Fibroblast of skin of right quadriceps (primary cell): ENCODE measurements at places on chromosomes 1 and 21.

DNA sequence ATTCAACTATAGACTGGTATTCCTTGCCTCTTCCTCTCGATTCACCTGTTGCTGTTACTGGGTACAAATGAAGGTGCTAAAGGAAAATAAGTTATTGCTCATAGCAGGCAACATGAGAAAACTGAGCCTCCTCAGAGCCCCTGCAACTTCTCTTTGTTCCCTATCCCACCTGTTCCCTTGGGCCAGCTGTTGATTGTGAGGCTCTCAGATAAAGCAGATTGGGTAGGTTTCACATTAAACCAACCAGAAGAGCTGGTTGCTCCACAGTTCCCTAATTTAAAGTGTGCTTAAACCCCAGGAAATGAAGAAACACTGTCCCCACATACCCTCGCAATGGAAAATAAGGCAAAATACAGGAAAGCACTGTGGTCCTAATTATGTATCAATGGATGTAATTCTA, 4.8 kb downstream of the DEDD start:
- no peak for DNase-seq

DNA sequence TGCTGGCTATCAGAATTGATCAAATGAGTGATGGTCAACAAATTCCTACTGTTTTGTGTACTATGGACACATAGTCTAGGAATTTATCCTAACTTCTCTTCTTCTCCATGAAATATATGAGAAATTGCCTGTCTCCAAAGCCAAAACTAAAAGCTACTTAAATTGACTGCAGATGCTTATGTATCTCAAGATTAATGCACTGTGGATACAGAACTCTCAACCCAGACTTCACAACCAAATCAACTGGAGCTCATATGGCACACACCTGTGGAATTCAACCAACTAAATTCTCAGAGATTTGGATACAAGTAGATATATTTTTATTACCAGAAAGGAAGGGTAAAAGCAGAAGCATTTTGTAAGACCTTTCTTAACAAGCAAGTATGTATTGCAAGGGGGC, 566.1 kb downstream of the LTN1 start:
- peak; percentile 74 for DNase-seq

DNA sequence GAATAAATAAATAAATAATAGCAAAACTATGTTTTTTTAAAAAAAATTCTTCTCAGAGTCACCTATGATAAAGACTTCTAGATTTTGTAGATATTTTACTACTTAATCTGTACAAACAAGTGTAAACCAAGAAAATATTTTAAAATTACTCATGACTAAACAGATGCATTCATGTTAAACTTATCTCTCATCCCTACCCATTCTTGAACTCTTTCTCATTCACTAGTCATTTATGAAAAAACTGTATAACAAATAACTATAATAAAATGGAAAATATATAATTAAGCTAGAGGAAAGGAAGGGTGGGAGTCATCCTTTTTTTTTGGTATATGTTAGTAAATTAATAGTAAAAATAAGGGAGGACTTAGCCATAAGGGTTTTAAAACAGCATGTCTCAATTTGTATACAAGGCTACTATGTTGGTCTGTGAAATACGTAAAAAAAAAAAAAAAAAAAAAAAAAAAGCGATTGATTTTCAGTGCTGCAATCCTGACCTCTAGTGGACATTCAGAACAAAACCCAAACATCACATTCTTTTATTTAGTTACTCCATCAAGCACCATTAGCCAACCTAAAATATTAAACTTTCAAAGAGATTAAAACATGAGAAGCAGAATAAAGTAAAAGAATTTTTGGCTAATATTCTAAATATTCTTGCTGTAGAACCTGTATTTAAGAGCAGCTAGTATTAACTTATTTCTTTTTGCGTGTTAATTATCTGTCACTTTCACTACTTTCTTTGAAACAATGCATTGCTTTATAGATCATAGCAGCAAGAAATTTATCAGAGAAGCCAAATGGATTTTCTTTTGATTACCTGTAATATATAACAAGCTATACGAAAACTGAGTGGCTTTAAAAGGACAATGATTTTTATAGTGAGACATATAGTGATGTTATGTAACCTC, 255.8 kb upstream of the CACYBP start:
- DNase-seq, result peak; percentile 40

GRCh38 chr1:25676488-25676887, 59.9 kb downstream of the MAN1C1 start:
- no peak for DNase-seq

DNA sequence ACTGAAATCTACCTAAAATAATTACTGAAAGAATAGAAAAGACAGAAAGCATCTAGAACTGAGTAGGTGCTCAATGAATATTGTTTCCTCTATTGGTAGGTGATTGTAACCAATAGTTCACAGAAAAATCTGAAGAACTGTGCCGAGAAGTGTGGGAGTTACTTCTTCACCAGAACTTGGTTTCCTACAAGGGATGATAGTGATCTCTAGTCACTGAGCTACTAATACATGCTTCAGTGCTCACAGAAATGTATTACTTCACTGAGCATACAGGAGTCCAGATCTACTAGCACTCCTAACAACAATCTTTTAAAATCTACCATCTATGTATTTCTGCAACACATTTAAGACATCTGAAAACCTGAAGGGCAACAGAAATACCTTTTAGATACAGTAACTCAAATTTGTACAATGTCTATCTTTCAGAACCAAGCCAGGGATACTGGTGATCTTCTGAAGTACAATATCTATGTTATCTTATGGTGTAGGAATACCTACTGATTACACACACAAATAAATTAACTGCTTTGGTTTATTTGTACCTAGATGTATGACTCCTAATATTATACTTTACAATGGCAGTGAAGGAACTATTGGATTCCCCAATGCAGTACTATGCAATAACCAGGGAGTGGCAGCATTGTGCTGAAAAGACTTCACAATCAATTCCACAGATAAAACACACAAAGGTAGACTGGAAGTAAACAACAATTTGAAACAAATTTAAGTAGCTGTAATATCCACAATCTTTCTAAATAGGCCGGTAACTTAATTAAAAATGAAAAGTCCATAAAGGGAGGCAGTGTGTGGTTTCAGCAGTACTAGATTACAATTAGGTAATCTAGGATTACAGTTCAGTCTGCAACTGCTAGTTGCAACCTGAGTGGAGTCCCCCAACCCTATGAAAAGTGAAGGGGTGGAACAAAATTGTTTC, 243.0 kb downstream of the SLC45A1 start:
- peak; percentile 52 for DNase-seq

GRCh38 chr1:185768371-185768770, 34.2 kb downstream of the HMCN1 start:
- no peak for DNase-seq

- DNase-seq, result peak; percentile 87
These were observed 5.3 kb downstream of the FCRLB start for GRCh38 chr1:161726473-161727255.

- DNase-seq, result no peak
These were observed 7.2 kb downstream of the RGL1 start for GRCh38 chr1:183812128-183812527.

DNA sequence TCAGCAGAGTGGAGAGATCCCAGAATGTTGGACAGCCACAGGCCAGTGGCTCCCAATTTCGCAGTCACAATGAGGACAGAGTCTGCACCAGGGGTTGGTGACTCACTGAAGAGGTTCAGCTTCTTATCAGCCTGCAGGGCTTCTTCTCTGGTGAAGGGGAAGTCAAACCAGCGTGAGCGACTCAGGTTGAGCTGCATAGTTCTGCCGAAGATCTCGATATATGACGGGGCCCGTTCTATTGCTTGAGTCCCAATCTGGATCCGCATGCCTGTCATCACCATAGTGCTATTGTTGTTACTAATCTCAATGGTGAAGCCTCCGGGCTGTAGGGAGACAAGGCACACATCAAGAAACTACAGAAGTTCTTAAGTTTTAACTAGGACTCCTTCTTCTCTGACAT, 58.5 kb downstream of the UBR4 start:
- no peak for DNase-seq

- no peak for DNase-seq
These were observed 71.4 kb upstream of the ABCG1 start for GRCh38 chr21:42147386-42148020.

DNA sequence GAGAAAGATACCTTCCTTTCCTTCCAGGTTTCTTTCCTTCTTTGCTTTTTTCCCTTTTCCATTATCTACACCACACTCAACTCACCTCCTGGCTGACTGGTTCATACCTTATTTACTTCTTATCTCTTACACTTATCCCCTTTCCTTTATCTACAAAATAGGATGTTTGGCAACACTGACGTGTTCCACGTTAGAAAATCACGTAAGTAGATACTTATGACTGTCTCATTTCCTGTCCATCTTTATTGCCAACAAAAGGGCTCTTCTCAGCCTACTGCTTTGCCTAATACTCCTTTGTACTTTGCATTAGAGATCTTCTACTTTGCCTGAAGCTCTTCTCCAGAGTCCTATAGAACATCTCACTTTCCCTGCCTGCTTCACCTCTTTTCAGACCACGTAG, 25.1 kb downstream of the SYNJ1 start:
- DNase-seq, result peak; percentile 24

- peak; percentile 60 for DNase-seq
These were observed 65.7 kb downstream of the PEX14 start for GRCh38 chr1:10540277-10541005.

- peak; percentile 39 for DNase-seq
These were observed 56.8 kb downstream of the GLIS1 start for GRCh38 chr1:53681977-53682685.

GRCh38 chr1:241447031-241447644, 72.4 kb downstream of the FH start:
- DNase-seq, result no peak

DNA sequence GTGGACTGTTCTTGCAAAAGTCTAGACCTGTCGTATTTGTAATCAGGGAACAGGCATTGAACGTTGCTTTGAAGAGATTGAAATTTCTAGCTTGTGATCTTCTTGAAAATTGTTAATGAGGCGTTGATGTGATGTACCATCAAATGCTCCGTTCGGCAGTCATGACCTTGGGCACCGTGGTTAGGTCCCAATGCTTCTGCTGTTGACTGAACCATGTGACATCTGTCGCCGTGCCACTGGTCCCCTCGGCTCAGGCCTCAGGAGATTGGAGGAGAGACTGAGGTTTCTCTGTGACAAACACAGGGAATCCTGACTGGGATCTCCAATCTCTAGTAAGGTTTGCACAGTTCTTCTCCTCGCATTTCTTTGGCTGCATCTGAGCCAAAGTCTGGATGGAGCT, 18.1 kb upstream of the KCNAB2 start:
- no peak for DNase-seq

DNA sequence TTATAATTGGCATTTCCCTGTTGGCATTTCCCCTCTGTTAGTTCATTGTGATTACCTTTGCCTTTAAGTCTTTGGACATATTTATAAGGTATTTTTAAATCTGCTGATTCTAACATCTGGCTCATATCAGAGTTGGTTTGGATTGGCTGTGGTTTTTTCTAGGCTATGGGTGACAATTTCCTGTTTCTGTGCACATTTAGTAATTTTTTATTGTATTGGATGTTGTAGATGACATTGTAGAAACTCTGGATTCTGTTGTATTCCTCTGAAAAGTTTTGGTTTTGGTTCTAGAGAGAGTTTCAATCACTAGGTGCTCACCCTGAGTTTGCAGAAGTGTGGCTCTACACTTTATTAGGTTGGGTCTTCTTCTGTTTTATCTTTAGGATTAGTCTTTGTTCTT, 110.1 kb upstream of the ARHGEF16 start:
- DNase-seq, result no peak

- DNase-seq, result no peak
These were observed 122.5 kb downstream of the KIF26B start for GRCh38 chr1:245277276-245277675.

DNA sequence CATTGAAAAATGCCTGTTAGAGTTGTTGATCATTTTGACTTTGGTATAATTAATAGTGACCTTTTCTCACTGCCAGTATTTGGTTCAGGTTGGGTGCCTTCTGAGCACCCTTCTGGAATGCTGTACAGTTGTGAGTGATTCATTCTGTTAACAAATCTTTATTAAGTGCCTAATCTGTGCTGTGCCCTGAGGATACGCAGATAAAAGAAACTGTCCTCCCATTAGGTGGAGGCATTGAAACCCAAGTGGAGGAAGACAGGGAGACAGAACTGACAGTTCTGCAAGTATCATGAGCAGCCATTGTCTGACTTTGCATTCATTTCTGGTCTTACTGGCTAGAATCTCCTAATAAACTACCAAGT, 76.1 kb upstream of the ZNF326 start:
- no peak for DNase-seq

DNA sequence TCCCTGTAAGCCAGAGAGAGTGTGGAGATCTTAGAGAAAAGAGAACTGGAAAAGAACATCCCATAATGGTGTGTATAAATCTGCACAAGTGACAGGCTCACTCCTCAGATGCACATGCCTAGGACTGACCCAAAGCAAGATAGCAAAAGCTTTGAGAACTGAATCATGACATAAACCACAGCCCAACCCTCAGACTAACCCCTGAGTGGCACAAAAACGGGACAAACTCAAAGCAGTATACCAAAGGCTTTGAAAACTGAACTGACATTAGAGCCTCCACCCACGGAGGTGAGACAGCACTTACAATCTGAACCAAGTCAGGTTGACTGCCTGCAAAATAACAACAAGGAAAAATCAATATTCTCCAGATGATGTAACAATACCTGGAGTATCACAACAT, 70.8 kb downstream of the TIAM1 start:
- no peak for DNase-seq

- no peak for DNase-seq
These were observed 6.1 kb upstream of the SLC19A2 start for GRCh38 chr1:169491845-169492281.

DNA sequence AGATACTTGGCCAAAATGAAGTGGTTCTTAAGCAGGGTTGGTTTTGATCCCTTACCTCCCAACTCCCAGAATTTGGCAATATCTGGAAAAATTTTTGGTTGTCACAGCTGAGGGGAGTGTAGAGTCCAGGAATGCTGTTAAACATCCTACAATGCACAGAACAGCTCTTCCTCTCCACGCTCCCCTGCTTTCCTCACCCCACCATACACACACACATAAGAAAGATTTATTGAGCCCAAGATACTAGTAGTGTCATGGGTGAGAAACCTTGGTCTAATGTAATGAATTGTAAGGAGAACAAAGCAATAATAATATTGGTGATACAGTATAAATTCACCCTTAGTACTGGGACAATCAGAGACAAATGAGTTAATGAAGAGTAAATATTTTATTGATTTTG, 47.8 kb downstream of the ASB17 start:
- no peak for DNase-seq

DNA sequence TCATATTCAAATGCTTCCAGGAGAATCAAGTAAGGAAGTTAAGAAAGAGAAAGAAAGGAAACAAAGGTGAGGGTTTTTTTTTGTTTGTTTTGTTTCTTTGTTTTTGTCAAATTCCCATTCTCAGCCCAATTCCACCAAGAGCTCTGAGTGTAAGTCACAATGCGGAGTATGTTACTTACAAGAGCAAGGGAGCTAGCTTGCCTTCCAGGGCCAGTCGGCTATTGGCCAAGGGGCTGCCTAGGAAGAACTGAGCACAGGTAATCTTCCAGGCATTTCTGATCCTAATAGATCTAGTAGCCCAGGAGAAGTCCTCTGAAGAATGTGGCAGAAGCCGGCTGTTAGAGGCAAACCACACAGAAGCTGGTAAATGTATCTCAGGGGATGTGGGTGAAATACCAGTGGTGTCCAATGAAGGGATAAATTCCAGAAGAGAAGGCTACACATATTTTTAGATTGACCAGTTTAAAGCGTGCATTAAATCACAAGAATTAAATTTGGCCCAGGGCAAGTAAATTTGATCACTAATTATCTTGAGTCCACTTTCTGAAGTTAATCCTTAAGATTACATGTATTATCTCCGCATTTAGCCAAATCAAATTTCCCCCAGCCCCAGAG, 239.6 kb upstream of the ADAMTS5 start:
- DNase-seq, result peak; percentile 66
